Activated CD4-positive, alpha-beta T cell treated with anti-CD3 and anti-CD28 coated beads for 1 hour (primary cell): ENCODE measurements at places on chromosomes 3 and 15.

DNA sequence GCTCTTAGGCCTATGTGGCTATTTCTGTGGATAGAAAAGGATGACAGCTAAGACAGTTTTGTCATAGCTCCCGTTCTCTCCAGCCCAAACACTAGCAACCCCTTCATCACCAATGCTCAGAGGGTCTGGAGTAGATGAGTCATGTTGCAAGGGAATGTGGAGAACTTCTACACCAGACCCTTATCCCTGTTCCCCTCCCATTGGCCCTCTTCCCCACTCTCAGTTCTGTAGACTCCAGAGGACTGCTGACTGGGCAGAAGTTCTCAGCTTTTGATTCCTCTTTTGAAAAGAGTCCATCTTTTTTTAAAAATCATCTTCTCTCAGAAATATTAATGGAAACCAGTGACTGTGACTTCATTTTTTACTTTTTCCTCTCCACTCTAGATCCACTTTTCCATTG, 2.4 kb upstream of the MYZAP start:
- DNase-seq = no peak

DNA sequence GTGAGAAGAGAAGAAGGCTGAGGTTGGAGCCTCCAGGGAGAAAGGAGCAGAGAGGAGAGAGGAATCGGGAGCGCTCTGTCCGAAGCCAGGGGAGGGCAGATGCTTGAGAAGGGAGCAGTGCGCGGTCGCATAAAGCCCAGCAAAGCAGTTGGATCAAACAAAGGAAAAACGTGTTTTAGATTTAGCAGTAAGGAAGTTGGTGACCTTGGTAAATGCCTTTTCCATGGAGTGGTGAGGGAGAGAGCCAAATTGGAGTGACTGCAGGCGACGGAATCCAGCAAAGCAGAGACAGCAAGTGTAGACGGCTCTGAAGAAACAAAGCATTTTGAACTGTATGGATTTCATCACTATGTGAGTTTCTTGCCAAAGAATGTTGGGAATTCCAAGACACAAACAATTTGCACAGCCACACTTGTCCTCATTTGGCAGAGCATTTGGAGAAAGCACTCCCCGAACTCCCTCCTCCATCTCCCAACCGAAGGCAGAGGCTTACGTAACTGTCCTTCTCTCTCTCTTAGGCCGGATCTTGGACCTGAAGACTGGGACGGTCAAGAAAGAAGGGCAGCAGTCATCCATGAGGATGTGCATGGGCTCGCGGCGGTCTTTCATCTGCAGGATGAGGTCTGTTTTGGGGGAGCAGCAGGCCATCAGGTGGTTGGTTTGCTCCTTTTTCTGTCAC, 103.6 kb downstream of the ARNT2 start:
- no peak for DNase-seq

DNA sequence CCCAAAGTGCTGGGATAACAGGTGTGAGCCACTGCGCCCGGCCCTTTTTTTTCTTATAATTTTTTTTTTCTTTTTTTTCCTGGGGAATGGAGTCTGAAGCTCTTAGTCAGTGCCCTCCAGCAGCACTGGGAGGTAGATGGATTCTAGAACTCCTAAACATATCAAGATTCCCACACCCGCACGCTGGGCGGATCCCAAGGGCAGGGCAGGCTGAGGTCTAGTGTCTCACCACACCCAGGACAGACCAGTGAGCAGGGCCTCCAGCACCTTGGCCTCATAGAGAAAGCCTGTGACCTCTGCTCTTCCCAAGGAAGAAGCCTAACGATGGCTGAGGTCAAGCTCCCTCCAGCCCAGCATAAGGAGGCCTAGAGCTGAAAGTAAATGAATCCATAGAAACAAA, 153.7 kb upstream of the MEF2A start:
- no peak for DNase-seq

- DNase-seq = no peak
Observed at GRCh38 chr15:58546635-58547627, 115.1 kb downstream of the LIPC start.

GRCh38 chr3:17074559-17074958, 189.8 kb downstream of the PLCL2 start:
- no peak for DNase-seq

DNA sequence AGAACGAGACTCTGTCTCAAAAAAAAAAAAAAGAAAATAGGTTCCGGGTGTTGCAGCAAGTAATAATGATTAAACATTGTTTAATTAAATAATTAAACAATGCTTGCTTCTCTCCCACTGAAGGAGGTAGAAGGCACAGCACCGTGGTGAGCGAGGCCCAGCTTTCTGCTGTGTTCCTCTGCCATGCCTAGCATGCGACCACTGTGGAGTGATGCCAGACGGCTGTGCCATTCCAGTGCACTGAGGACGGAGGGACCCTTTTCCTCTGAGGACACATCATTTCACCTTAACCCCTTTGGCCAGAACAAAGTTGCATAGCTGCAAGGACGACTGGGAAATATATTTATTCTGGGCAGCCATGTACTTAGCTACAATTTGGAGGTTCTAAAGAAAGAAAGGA, 322.8 kb upstream of the TPRG1 start:
- no peak for DNase-seq

GRCh38 chr3:95277613-95278012, 1214.8 kb downstream of the NSUN3 start:
- no peak for DNase-seq
